Germinal center (tissue), 1 donor: ENCODE measurements at places on chromosomes 16 and 17.

DNA sequence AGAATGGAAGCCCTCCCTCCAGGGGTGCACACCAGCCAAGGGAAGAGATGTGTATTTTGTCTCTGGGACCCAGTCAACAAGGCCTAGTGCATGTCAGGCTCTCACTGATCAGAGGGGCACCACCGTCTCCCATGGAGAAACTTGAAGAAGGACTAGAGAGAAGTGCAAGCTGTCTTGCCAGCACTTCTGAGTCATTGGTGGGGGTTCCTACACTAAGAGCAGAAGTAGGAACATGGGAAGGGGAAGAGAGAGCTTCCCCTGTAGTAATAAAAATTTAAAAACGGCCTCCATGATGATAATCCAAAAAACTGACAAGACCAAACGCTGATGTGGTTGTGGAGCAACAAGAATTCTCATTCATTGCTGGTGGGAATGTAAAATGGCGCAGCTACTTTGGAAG is 46.3 kb downstream of the DYNLRB2 start:
- no peak for DNase-seq

DNA sequence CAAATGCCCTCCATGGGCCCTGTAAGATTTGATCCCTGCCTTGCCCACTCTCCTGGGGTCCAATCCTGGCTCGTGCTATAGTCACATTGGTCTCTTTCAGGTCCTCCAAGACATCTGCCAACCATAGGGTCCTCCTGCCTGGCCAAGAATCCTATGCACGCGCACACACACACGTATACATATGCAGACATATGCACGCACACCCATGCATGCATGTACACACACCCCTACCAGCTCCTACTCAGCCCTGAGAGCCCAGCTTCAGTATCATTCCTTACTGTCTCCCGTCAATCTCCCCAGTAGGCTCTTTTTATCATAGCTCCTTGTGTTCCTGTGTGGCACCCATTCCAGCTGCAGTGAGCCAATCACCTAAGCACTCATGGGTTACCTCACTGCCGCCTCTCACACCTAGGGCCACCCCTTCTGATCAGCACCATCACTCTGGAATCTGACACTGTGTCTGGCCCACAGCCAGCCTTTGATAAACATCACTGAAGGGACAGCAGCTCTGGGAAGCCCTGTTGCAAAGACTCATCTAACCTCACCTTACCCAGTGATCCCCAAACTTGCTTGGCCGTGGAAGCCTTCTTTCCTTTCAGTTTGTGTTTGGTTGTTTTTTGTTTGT is 7.9 kb upstream of the DNAH17 start:
- DNase-seq = no peak

DNA sequence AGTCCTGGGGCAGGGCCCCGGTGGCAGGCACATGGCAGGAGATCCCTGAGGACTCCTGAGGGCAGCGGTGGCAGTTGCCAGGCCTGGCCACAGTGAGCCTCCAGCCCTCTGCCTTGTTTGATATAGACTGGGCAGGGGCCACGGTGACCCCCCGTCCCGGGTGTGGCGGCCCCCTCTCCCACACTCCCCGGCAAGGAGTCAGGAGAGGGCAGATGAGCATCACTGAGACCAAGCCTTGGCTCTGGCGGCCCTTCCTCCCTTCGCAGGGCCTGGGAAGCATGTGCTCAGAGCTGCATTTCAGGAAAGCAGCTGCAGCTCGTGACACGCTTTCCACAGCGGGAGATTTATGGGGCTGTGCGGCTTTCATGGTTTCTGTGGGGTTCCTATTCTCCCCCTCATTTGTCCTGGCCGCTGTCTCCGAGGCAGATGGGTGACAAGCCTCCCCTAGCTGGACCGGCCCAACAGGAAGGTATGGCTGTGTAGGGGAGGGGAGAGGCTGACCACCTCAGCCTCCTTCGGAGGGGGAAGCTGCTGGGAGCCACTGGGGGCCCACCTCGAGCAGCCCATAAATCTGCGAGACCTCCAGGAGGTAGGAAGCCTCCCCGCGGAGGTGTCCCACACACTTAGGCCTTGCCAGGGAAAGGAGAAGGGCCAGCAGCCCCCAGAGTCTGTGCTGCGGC is 211.4 kb downstream of the NTN1 start:
- no peak for DNase-seq

DNA sequence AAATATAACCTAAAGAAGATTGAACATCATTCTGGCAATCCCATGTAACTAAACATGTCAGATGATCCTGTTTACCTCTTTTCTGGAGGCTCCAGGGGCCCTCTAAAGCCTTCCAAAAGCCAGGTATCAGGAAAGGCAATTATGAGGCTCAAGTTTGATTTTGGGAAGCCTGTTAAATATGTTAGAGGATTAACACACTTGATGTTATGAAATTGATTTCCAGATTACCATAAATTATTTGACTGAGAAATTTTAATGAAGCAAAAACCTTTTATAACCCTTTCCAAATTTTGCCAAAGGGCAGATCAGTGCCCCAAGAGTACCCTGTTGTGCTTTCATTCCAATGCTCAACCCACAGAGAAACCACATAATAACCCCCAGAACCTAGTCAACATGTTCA is 29.3 kb downstream of the PHKB start:
- DNase-seq = no peak

DNA sequence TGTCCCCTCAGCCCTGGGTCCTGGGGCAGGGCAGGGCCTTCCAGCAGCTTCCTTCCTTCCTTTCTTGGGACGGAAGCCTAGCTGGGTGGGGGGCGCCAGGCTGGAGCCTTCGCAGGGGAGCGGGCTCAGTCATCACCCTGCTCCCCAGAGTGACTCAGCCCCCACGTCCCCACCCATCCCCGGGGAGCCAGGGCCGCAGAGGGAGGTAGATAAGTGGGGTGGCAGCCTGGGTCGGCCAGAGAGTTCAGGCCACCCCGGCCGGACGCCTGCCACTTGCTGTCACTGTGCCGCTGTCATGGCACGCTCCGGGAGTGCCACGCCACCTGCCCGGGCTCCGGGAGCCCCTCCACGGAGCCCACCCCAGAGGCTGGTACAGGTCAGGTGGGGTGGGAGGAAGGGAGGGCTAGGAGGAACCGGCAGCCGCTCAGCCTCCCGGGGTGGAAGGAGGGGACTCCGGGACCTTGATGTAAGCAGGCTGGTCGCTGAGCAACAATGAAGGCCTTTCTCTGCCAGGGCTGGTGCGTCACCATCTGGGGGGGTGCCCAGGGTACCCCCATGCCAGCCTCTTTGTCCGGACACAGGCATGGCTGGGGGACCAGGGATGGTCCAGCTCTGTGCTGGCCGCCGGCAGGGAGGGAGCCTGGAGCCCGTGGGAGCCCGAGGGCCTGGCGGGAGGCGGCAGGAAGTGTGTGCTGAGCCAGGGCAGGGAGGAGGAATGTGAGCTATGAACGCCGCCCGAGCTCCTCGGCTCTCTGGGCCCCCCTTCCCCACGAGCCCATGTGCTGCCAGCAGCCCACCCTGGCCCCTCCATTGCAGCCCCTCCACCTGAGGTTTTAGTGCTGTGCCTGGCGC is 6.6 kb downstream of the NHERF2 start:
- DNase-seq = no peak

DNA sequence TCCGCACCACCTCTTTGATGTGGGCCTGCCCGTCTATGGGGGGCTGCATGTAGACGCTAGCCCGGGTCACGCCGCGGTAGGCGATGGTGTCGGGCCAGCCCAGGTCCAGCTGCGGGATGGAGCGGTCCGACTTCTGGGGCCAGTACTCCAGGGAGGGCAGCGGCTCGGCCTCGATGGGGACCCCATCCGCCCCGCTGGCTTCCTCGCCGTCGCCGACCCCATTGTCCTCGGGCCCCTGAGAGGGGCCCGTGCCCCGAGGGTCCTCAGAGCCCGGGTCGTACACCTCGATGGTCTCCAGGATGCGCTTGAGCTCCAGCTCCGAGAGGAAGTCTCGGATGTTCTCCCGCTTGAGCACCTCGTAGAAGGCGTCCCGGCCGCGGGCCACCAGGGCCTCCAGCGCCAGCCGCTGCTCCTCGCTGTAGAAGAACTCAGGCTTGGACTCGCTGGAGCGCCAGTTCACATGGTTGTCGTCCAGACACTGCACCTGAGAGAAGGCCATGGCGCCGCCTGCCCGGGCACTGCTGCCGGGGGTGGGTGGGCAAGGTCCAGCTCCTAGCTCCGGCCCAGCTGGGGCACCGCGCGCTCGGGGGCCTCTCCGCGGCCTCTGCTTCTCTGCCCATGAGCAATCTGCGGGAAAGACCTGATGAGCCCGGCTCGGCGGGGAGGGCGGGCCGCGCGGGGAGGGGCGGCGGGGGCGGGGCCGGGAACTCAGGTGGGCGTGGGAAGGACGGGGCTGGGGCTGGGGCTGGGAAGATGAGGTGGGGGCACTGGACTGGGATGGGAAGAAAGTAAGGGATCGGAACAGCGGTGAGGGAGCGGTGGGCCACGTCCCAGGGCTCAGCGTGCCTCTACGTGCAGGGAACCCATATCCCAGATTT is 782 bp downstream of the FAM83G start:
- DNase-seq = peak; percentile 48

DNA sequence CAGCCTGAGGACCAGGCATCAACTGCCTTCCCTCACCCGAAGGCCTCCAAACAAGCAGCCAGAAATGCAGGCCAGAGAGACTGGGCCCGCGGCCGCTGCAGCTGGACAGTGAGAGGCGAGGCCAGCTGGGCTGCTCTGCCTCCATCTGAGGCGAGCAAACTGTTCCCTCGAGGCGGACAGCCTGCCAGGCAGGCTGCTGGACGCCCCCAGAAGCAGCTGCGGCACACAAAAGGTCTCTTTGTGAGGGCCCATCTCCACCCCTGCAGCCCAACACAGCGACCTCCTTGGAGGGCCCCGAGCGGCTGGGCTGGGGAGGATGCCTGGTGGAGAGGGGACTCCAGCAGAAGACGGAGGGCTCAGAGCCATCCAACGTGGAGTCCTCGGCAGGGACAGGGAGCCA is 4.7 kb downstream of the CORO7 start:
- no peak for DNase-seq

DNA sequence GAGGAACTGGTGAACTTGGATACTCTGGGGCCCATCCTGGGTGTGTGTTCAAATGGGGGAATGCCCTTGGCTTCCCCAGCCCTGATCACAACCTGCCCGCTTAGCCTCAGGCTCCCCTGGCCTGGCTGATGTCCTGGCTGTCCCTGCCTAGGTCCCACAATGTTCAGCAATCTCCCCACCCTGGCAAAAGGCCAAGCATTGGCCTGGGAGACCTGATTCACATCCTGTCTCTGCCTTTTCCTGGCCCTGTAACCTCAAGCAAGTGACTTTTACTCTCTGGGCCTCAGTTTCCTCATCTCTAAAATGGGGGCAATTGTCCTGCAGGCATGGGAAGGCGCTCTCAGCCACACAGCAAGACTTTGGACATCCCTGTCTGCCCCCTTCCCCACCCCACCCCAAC is 14.4 kb downstream of the CPNE2 start:
- DNase-seq = no peak

- DNase-seq = no peak
Observed at GRCh38 chr17:70128727-70129238, 40.5 kb upstream of the KCNJ2 start.

DNA sequence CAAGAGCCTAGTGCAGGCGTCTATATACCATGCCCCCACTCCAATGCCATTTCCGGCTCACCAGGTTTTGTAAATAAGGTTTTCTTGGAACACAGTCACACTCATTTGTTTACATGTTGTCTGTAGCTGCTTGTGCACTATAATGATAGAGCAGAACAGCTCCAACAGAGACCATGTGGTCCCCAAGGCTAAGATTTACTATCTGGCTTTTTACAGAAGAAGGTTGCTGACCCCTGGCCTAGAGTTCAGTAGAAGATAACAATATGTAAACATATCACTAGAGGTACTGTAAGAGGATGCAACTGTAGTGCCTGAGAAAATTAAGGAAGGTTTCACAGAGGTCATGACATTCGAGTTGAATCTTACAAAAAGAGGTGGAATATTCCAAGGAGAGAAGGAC is 66.3 kb downstream of the CACNG1 start:
- no peak for DNase-seq

DNA sequence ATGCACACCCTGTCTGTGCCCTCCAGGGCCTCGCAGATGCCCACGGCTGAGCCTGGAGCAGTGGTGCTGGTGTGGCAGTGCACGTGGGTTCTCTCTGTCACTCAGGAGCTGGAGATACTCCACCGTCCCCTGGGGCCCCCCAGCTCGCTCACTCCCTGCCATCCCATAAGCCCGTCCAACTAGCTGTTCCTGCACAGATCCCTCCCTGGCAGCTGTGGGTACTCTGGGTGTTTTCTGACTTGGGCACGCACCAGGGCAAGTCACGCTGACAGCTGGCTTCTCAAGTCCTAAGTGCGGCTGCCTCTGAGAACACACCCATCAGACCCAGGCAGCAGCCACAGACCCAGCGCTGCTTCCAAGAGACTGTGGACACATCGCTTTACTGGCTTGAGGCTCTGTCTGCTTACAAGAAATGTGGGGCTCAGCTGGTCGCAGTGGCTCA is 25.4 kb upstream of the ITGB4 start:
- no peak for DNase-seq

DNA sequence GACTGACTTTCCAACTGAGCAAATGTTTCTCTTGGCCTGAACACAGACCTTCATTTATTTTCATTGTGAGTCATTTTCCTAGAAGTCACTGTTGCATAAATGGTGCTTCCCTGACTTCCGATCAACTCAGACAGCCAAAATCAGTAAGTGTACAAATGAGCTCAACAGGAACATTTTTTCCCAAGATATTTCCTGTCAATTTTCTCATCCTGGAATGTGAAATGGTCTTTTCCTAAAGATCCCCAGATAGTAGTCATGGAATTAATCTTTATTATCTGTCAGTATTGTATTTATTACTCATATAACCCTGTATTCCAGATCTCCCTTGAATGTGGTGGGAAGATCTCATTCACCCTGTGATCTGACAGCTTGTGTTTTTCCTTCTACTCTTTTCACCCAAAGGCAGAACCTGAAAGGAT is 360.3 kb upstream of the KIF2B start:
- DNase-seq = no peak

DNA sequence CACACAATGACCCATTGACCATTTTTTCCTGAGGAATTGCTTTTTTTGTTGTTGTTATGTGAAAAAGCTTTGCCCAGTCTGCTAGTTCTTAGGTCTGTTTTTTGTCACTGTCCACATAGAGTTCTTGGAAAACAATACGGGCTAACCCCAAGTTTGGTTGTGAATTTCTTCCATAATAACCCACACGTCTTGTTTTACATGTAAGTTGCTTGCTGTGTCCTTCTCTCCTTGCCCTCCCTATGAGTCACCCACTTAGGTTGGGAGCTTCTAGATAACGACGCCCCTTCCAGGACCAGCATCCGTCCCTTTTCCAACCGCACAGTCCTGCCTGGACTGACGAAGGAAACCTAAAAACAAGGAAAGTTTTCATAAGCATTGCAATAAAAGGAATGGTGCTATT is 175.3 kb upstream of the HS3ST3A1 start:
- no peak for DNase-seq

GRCh38 chr17:42409523-42410318 is 13.3 kb downstream of the CAVIN1 start:
- no peak for DNase-seq

DNA sequence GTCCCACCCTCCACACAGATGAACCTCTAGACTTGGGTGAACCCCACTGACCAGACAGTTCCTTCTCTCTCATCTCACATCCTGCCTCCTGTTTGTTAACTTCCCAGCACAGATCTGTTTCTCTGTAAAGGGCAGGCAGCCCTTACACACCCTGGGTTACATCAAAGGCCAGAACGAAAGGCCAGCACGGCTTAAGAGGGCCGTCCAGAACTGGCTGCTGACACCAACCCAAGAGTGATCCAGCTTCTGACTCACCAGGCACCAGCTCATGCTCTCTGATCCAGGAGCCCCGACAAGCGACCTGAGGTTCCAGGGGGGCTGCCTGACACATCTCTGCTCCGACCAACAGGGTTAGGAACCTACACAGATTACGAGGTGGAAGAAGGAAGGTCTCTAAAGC is 86.9 kb downstream of the MRM3 start:
- DNase-seq = no peak

GRCh38 chr17:660453-660852 is 54.2 kb downstream of the VPS53 start:
- DNase-seq = no peak
